ENCODE measurements at places on chromosomes 2 and 18.

DNA sequence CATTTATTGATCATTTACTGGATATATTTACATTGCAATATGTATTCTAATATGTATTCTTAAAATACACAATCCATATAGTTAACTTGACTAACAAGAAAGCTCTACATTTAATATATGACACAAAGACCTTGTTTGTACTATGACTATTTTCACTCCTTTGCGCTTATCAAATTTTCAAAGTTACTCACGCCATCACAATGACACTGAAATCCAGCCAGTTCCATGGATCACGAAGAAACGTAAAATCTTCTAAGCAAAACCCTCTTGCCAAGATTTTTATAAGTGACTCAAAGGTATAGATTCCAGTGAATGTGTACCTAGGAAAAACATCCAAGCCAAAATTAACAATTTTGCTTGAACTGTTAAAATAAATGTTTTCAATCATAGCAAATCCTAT lies 39.6 kb downstream of the SCN3A start:
- no peak for DNase-seq

DNA sequence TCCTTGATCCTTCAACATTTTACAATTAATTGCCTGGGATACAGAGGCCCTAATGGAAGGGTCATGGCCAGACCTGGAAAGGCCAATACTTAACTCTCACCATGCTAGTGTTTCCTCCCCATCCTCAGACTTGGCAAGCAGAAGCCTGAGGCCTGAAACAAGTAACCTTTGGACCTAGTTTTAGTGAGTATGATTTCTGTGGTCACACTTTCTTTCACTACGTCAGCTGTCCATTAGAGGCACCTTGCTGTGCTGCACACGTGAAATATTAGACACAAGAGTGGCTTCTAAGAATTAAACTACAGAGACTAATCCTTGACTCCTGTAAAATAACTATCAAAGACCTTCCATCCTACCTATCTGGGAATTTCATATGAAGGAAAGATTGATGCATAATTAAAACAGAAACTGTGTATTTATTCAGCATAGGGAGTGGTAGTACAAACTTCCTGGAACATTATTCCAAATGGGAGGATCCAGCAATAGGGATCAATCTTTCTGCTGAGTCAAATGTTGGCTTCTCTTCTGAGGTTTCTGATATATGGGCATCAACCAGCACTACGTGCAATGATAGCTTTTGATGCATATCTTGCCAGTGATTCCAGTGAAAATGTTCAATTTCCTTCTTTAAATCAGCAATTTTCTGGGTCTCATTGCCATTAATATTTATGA lies 249.7 kb downstream of the IKZF2 start:
- no peak for DNase-seq

GRCh38 chr2:15662026-15662425 lies 70.4 kb downstream of the DDX1 start:
- DNase-seq: no peak

DNA sequence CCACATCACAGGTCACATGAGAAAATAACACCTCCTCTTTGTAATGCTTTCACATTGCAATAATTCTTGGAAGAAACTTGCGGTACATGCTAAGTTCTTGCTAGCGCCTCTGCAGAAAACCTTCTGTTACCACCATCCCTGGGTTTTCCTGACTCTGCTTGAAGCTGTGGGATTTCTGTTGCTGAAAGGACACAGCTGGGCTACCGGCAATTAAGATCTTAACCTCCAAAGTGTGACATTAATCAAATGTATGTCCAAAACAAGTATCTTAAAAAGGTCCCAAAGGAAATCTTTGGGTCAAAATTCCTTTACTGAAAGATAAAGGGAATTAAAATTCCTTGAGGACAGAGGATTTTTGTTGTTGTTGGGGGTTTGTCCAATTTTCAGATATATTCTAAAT lies 7.5 kb downstream of the CCBE1 start:
- no peak for DNase-seq

GRCh38 chr2:168049609-168050008 lies 197.8 kb downstream of the STK39 start:
- no peak for DNase-seq

DNA sequence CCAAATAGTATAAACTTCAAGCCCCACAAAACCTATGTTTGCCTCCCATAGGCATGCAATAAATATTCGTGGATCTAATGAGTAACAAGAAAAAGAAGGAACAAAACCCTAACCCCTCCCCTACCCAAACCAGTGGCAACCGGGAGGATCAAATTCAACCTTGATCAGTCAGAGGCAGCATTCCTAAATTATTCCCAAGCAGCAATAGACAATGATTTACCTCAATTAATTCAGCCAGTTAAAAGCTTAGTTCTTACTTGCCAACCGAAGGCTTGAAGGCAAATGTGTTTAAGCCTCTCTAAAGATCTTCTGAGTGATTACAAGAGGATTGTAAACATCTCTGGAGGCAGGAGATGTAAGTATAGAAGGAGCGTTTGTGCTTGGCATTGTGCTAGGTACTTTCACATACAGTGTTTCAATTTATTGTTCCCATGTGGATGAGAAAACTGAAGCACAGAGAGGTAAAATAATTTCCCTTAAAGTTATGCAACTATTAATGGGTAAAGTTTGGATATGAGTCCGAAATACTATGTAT lies 197.7 kb downstream of the MTX2 start:
- DNase-seq: no peak

DNA sequence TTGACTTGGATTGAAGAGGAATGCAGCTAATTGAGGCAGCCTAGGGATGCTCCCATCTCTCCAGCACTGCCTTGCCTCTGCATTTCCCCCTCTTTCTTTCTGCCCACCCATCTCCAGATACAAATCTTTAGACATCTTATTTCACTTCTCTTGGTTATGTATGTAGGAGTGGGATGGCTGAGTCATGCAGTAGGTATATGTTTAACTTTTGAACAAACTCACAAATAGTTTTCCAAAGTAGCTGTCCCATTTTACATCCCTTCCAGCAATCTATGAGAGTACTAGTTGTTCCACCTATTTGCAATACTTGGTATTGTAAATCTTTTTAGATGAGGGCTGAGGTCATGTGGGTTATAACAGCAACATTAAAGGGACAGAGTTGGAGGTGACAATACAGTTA lies 329.9 kb downstream of the DYSF start:
- no peak for DNase-seq

GRCh38 chr2:65934992-65935629 lies 499.8 kb upstream of the MEIS1 start:
- no peak for DNase-seq

GRCh38 chr2:105168543-105168942 lies 73.0 kb upstream of the GPR45 start:
- DNase-seq: no peak

- DNase-seq: no peak
Measured at GRCh38 chr2:207926133-207926988, 99.0 kb downstream of the PLEKHM3 start.

DNA sequence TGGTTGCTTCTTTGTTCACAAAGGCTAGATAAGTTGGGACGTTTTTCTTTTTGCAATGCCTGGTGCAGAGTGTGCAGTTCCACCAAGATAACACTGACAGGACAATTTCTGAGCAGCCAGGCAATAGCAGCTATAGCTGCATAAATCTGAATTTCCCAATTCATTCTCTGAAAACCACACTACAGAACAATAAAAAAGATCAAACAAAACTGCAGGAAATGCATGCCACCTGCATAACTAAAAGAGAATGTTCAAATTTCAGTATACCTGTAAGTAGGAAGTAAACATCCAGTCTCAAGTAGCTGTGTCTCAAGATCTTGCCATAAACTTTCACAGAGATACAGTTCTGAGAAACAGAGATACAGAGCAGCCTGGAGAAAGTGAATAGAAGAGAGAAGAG lies 5.3 kb upstream of the KCTD18 start:
- DNase-seq: no peak

- DNase-seq: no peak
Measured at GRCh38 chr2:160667811-160668210, 174.2 kb upstream of the RBMS1 start.

GRCh38 chr2:144893464-144893863 lies 373.5 kb upstream of the ZEB2 start:
- DNase-seq: no peak

DNA sequence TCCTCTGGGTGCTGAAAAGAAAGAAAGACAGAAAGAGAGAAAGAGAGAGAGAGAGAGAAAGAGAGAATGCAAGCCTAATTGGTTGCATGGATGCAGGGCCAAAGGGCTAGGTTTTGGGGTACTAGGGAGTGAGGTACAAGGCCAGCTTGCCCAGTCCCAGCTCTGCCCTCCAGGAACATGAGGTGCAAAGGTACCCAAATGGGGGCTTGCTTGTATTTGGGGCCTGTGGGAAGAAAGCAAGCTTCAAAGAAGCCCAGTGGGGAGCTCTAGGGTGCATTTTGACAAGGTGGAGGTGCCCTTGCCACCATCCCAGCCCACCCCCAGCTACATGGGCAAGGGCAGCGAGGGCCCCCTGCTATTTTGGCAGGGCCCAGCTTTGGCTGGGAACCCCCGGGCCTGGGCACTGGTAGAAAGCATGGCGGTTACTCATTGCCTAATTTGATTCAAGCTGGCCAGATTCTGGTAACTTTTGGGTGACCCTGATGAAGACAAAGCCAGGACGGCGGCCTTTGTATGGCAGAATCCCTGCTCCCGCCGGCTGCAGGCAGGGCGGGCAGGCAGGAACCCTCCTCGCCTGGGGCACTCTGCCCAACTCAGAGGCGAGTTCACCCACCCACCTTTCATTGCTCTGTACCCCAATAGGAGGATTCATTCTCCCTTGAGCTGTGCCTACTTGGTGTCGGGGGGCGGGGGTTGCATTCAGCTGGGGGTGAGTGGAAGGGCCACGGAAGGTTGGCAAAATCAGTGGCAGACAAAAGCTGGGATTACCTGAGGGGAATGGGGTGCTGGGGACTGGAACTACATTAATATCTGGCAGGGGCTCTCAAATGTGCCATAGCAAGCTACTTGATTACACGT lies 537 bp upstream of the HOXD4 start:
- no peak for DNase-seq

GRCh38 chr2:128313091-128313836 lies 5.4 kb downstream of the HS6ST1 start:
- DNase-seq: peak; percentile 37

DNA sequence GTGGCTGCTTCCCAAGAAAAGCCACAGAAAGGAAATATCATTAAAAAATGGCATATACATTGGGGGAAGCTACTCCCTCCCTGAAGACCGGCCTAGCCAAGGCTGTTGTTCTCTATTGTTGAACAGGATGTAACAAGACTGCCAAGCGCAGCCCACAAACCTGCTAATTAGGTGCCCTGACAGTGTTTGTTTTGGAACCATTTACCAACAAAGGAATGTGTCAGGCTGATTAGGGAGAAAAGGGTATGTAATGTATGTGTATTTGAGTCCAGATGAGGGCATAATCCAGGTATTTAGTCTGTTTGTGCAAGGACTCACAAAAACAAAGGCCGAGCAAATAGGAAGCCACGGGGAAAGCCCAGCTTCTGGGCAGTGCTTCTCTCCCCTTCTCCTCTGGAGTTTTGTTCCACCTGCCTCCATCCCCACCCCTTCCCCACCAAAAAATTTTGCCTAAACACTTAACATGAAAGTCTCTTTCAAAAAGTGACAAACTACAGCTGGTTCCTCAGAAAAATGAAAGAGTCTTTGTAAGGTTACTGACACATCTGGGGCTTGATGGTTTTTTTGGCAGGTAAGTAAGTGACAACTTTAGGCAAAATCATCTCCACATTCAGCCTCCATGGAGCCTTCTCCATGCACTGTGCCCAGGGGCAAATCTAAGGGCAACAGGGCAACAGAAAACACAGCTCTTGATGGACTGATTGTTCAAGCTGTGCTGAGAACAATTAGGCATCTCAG lies 78.3 kb upstream of the FZD5 start:
- DNase-seq: peak; percentile 29

- no peak for DNase-seq
Measured at GRCh38 chr2:201964631-201965206, 68.9 kb upstream of the FZD7 start.

DNA sequence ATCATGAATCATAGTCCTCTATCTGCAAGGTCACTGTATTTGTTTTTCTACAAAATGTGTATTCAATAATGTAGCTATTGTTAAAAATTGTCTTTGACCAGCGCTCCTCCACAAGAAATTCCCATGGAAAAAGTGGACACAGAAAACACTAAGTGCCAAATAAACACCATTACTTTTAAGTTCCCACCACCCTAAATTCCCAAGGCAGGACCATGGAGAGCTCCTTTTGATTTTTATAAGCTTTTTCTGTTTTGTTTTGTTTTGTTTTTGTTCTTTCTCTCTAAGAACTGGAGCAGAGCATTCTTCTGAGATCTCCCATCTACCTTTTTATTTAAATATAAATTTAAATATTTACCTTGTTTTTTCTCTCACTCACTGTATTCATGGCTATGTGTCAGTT lies 44.5 kb downstream of the LRATD1 start:
- DNase-seq: peak; percentile 4

- no peak for DNase-seq
Measured at GRCh38 chr2:168480825-168481585, 24.9 kb downstream of the CERS6 start.

DNA sequence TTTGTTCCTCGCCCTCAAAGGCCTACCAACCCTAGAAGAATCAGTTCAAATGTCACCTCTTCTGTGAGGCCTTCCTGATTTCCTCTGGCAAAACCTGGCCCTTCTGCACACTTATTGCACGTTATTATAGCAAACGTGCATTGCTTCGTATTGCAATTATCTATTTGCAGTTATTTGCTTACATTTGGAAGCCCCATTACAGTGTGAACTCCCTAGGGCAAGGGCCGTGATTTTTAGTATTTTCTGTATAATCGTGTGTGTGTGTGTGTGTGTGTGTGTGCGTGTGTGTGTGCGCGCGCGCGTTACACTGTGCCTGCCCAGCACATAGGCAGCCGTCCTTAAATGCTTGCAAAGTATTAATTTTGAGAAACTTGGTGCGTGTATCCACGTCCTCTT lies 460 bp upstream of the SEMA4F start:
- DNase-seq: no peak

GRCh38 chr18:59900222-59901128 lies 679 bp downstream of the PMAIP1 start:
- peak; percentile 85 for DNase-seq

DNA sequence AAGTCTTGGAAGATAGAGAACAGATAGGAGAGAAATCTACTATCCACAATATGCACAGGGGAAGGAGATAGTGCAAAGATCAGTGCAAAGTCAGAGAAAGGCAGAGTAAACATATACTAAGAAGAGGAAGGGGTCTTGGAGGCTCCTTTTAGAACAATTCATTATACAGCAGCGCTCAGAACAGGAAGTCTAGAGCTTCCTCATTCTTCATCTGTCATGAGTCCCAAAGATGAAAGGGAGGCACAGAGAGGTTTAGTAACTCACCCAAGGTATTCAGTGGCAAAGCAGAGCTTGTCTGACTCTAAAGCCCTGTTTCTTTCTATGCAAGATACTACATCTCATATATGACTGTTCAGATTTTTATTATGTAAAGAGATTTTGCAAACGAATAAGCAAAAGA lies 1.4 kb downstream of the SP110 start:
- peak; percentile 73 for DNase-seq

GRCh38 chr2:199692489-199692888 lies 158.5 kb downstream of the FTCDNL1 start:
- DNase-seq: no peak

GRCh38 chr2:20669562-20670314 lies 2.8 kb downstream of the GDF7 start:
- DNase-seq: no peak

Data from hematopoietic multipotent progenitor cell treated with erythropoietin and hydrocortisone succinate and interleukin-3 and kit ligand, for 6 days (in vitro differentiated cells).